Foreskin fibroblast (primary cell): ENCODE measurements at places on chromosomes 1 and 21.

- peak; percentile 65 for DNase-seq
Observed at GRCh38 chr1:193707271-193708021, 521.0 kb upstream of the B3GALT2 start.

DNA sequence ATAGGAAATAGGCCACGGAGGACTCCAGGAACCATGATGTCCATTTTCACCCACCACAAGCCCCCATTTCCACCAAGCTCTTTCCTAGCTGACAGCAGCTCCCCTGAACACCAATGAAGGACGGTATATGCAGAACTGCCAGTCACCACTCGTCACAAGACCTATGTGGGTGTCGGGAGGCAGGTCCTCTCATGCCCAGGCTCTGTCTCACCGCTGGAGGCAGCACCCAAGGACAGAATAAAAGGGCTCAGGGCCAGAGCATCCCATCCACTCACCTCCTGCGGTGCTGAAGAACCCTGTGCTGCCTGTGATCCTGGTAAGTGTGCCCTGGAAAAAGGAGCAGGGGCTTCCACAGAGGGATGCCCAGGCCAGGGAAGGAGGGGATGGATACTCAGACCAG lies at the start of gene LCE1F:
TSS of gene LCE1F (plus strand) at position 266 of the 400 bp plus-strand sequence. CDS start 1,232 bp downstream, outside the sequence.
- no peak for DNase-seq

DNA sequence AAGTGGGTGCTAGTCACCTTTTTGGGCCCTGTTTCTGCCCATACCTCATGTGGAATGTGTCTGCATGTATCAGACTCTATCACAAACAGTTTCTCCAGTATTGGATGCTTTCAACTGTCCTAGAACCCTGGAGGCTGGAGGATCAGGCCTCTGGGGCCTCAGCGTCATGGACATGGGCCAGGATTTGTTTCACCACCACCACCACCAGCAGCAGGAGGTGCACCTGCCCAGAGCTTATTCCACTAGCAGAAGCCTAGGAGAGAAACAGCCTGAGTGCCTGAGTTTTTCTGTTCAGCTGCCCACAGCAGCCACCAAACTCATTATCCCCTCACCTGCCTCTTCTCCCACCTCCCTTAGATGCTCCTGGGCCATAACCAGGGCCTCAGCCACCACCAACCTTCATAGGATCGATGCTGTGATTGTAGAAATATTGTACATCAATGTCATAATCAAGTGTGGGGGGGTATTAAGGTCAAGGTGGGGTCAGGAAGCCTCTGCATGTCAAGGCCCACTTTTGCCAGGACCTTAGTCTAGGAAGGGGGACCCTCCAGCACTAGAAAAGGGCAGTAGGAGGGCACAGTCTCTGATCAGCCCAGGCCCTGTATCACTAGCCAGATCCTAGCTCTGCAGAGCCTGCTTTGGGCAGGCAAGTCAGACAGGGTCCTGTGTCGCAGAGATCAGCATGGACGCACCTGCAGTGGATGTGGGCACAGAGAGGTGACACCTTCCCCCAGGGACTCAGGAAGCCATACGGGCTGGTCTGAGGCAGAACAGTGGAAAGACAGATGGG lies 9.3 kb downstream of the DMAP1 start:
- no peak for DNase-seq

GRCh38 chr1:162740755-162741154 lies 49.7 kb upstream of the HSD17B7 start:
- DNase-seq = no peak

DNA sequence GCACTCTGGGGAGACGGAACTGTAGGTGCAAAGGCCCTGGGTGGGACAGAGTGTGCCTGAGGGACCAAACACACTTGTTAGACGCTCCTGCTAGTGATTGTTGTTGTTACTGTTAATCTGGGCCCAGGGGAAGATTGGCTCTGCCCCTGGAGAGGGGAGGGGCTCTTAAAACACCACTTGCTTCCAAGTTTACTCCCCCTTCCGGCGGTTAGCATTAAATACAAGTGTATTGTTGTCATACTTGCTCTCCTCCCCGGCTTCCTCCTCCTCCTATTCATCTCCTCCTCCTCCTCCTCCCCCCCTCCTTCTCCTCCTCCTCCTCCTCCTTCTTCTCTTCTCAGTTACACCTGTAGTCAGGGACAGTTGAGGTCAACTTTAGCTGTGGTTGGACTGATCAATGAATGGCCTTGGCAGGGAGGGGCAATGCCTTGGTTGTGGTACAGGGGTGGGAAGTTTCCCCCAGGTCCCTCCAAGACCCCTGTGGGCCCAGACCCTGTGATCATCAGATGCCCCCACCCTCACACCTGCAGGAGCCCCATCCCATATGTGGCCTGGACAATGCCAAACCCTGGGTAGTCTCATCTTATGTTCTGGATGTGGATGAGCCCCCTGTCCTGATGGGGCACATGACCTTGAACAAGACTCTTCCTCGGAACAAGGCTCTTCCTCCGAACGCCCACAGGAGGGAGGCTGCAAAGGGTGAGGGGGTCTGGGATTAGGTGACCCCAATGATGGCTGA lies 217.3 kb downstream of the PTPRU start:
- DNase-seq = peak; percentile 8

GRCh38 chr1:21899987-21900386 lies 37.1 kb downstream of the HSPG2 start:
- DNase-seq = no peak

GRCh38 chr1:22962558-22962957 lies 10.1 kb downstream of the LACTBL1 start:
- DNase-seq = no peak

DNA sequence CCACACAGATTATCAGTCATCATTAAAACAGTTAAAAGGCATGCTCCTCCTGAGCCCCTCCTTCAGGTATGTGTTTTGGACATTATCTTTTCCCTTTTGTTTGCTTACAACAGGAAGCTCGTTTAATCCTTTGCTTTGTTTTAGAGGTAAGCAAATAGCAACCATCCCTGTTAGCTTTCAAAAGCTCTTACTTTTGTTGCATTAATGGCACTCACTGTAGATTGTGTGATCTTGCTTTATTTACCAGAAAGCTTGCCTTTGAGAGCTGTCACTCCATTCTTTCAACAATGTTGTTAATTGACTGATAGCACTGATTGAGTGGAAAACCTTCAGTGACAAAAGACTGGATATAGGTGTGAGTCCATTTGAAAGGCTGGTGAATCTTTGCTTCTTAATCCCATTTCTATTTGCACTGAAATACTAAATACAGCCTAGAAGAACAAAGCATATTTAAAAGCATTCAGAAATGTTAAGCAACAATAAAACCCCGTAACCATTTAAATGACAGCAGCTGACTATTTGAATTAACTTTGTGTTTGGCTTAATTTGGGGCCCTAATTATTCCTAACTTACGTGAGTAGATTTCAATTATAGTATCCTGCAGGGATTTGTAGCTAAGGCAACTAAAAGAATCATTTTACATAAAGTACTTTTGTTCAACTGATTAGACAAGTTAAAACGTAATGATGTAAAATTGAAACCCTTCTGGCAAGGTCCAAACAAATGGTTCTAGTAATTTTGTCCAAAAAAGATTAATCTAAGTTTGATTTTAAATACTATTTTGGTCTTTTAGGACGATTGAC lies 48.3 kb downstream of the ADGRL2 start:
- DNase-seq = no peak

DNA sequence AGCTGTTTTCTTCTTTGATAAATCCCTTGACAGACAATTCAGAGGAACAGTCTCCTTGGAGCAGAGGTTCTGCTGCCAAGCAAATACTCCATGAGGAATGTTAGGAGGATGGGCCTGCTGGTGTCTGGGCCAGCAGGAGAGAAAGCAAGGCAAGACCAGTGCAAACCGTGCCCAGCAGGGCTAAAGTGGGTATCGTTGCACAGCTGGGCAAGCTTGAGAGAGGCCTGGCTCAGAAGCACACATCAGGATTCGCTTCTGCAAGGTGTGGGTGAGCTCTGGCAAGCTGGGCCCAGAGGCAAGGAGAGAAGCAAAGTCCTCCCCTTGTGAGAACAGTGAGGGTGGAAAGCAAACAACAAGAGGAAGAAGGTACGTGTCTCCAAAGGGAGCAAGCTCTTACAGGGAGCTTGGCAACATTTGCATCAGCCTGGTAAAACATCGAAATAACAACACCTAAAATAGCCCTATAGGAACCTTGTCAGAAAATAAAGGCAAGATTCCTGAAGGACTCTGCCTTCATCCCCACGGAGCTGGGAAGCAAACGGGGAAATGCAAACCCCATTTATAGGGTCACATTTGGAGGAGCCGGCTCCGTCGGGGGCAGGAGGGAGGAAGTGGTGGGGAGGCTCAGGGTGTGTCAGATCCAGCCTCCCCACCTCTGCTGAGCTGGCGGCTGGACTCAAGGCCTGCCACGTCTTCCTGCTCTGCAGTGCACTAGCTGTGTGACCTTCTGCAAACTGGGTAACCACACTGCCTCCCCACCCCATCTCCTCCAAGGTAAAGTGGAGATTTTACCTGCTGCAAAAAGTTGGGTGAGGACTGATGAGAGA lies 62.3 kb upstream of the HIVEP3 start:
- DNase-seq = no peak

- DNase-seq = no peak
Observed at GRCh38 chr1:238596703-238597102, 706.0 kb upstream of the ZP4 start.

DNA sequence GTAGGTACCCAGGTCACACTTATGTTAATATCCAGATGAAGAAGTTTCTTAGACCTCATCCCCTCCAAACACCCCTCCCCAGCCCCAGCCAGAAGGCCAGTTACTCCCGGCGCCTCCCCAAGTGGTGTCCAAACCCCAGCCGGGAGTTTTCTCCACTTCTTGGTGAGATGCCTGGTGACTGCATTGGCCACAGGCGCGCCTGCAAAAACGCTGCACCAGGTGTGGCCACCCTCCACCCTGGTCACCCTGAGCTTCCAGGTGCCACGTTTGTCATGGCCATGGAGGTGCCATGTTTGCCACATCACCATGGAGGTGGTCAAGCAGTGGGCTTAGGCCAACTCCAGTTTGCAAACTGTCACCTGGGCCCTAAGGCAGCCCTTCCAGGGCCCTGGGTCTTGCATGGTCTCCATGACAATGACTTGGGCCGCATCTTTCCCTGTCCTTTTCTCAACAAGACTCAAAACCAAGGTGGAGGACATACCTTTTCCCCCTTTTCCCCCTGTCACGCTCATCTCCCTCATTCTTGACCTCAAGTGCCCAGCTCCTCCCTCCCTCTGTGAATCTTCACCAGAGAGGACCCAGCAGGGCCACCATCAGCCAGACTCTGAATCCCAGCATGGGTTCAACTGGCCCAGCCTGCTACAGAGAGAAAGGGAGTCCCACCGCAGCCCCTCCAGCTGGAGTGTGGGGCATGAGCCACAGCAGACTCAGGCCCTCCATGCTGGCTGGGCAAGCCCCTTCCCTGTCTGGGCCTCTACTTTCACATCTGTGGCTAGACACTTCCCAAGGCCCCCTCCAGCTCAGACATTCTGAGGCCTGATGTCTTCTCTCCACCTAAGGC lies 125.9 kb upstream of the ZBTB40 start:
- DNase-seq = no peak

DNA sequence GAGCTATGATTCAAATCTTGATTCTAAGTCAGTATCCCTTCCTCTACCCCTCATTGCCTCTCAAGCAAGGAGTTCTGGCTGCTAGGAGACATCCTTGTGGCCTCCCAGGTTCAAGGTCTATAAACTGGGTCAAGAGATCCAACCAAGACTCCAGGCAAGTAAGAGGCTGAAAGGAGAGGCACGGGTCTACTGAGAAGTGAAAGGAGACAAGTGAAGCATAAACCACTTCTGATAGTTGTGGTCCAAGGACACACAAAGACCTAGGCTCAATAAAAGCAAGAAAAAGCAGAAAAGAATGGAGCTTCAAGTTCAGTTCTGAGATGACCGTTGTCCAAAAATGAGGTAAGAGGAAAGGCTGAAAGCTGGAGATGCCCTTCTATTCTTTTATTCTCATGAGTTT lies 17.8 kb upstream of the PPP2R5A start:
- DNase-seq = no peak

GRCh38 chr1:3711381-3711779 lies 40.9 kb upstream of the CCDC27 start:
- DNase-seq = no peak

DNA sequence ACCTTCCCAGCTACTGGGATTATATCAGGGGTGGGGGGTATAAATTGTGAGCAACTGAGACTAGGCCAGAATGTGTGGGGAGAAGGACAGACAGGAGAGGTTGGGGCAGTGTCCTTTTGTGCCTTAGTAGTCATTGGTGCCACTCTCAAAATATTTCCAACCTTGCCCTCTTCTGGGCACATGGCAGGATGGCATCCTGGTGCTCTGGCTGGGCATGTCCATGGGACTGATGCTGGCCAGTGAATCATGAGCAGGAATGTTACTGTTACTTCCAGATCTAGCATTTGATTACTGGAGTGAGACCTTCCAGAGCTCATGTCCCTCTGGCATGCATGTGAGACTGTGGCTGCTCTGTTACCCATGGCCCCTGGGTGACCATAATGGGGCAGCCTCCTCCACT lies 151.2 kb downstream of the MATN1 start:
- no peak for DNase-seq

GRCh38 chr1:57431400-57431799 lies 7.5 kb upstream of the DAB1 start:
- DNase-seq = no peak

GRCh38 chr1:115348636-115349035 lies 10.6 kb upstream of the NGF start:
- DNase-seq = no peak

DNA sequence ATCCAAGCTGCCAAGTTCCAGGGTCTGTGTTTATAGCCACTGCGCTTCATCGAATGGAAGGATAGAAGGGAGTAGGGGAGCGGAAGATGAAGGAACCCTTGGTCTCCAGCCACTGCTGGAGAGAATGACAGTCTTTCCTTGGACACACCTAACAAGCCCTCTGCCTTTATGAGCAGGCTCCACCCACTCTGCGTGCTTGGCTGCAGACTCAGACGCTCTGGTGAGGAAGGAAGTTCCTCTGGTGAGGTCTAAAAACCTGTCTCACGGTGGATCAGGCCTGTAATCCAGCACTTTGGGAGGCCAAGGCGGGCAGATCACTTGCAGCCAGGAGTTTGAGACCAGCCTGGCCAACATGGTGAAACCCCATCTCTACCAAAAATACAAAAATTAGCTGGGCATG lies 55.4 kb downstream of the MATN1 start:
- peak; percentile 23 for DNase-seq

- DNase-seq = no peak
Observed at GRCh38 chr1:116340506-116341231, 32.4 kb upstream of the ATP1A1 start.

DNA sequence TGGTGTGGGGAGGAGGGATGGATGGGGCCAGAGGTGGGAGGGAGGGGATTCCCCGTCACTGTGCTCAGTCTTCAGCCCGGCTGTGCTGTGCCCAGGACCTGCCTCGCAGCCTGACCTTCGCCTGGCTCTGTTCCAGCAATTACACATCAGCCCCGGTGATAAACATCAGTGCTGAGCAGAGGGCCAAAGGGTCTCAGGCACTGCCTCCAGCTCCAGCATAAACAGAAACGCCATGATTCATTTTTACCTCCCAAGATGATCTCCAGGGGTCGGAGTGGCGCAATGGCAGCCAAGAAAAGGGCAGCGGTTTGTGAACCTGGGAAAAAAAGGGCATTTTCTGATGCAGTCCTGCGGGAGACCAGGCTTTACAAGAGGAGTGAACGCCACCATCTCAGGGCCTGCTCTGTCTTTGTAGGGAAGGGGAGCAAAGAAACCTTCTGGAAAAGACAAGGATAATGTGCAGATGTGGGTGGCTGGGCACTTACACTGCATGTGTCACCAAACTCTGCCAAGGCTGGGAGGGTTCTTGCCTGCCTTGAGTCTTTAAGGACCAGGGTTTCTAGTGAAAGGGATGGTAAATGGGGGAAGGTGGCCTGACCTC lies 28.1 kb downstream of the SHISA4 start:
- DNase-seq = peak; percentile 92

GRCh38 chr1:9643351-9644256 lies 7.9 kb upstream of the PIK3CD start:
- DNase-seq = no peak

GRCh38 chr1:27086026-27086425 lies 68.9 kb downstream of the SLC9A1 start:
- no peak for DNase-seq
